ENCODE measurements at places on chromosomes 5 and 9. TPM values are rescaled to one million over a fixed set of nuclear protein-coding genes. Genes with fewer than 3 reads are reported as not detected.

The GABRA6 gene
- not detected for polyA plus RNA-seq

The CNOT8 gene
- polyA plus RNA-seq, result 52.8 TPM

The ZBED3 gene
- polyA plus RNA-seq, result 1.8 TPM

The TRIM7 gene
- polyA plus RNA-seq, result 5.3 TPM

The TAF1L gene
- not detected for polyA plus RNA-seq

The GAS1 gene
- polyA plus RNA-seq, result 0.23 TPM

The GLT6D1 gene
- not detected for polyA plus RNA-seq

The STC2 gene
- polyA plus RNA-seq, result 3.3 TPM

The CA9 gene
- 1.7 TPM for polyA plus RNA-seq

The RANBP17 gene
- polyA plus RNA-seq, result 0.23 TPM

The RAD50 gene
- polyA plus RNA-seq, result 6.0 TPM

The MORN5 gene
- polyA plus RNA-seq, result not detected

The LURAP1L gene
- 16.2 TPM for polyA plus RNA-seq

The IFNB1 gene
- polyA plus RNA-seq, result 0.20 TPM

The ADRB2 gene
- not detected for polyA plus RNA-seq

The DNAI1 gene
- polyA plus RNA-seq, result not detected

The SLC1A1 gene
- polyA plus RNA-seq, result 5.4 TPM

The BTNL9 gene
- polyA plus RNA-seq, result 1.8 TPM

The SHOC1 gene
- 0.03 TPM for polyA plus RNA-seq

The SMIM33 gene
- 4.8 TPM for polyA plus RNA-seq

The ANKRD31 gene
- polyA plus RNA-seq, result 0.03 TPM

The ACOT12 gene
- polyA plus RNA-seq, result not detected

The MFAP3 gene
- polyA plus RNA-seq, result 12.1 TPM

The DMRTA1 gene
- polyA plus RNA-seq, result 0.46 TPM

The AGXT2 gene
- not detected for polyA plus RNA-seq

The MRPL50 gene
- polyA plus RNA-seq, result 9.0 TPM

The BAAT gene
- 0.60 TPM for polyA plus RNA-seq

The TICAM2 gene
- polyA plus RNA-seq, result 1.9 TPM

The CYSRT1 gene
- 0.54 TPM for polyA plus RNA-seq

The PCDHB12 gene
- 0.60 TPM for polyA plus RNA-seq

The SHC3 gene
- polyA plus RNA-seq, result 1.8 TPM

The ENHO gene
- polyA plus RNA-seq, result 7.4 TPM

The SLIT3 gene
- 4.0 TPM for polyA plus RNA-seq

The PCDHGA4 gene
- polyA plus RNA-seq, result not detected

Measured in sigmoid colon (tissue), 7 donors.